Stimulated activated CD8-positive, alpha-beta memory T cell treated with anti-CD3 and anti-CD28 coated beads, Interleukin-15, amount 100 ng/mL, for 24 hours (primary cell): ENCODE measurements at places on chromosomes 7 and 10.

DNA sequence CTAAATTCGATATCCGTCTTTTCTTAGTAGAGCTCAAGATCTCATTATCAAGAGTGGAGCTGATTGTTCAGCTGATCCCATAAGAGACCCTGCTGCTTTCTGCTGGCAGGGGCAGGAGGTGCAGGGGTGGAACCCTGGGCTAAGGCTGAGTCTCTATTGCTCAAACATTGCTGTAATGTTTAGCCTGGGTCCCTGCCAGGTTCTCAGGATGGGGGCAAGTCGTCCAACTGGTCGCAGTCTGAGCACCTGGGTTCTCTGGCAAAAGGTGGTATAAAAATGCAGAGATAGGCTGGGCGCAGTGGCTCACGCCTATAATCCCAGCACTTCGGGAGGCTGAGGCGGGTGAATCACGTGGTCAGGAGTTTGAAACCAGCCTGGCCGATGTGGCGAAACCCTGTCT is 62.0 kb upstream of the NRBF2 start:
- no peak for DNase-seq

DNA sequence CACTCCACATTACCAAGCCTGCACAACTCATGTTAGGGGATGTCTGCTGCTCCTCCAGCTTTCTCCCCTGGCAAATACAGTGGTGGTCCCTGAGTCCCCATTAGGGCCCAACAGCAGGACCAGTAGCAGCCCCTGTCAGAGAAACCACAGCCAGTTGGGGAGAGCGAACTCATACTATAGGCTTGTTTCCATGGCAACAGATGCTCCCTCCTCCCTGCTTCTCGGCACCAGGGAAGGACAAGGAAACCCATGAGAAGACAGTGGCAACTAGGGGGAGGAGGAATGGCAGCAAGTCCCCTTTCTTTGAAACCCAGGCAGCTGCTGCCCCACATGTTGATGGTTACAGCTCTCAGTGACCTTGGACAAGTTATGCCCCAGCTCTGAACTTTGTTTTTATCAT is 326.4 kb downstream of the KCNMA1 start:
- DNase-seq = no peak

- no peak for DNase-seq
Observed at GRCh38 chr10:133088179-133088955, 643 bp downstream of the ADGRA1 start.

DNA sequence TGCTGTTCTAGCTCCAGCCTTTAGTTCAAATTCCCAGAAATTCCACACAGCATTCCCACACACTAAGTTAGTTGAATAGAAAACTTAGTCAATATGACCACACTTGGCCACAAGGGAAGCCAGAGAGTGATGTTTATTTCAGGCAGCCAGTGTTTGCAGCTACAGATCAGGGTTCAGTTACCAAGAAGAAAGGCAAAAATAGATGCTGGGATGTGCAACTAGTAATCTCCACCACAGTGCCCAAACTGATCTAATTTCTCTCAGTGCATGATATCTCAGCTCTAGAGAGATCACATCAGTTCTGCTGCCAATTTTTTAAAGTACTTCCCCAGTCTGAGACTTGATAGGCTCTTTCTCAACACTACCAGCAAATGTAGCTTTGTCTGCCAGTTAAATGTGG is 17.6 kb downstream of the SLF2 start:
- no peak for DNase-seq

DNA sequence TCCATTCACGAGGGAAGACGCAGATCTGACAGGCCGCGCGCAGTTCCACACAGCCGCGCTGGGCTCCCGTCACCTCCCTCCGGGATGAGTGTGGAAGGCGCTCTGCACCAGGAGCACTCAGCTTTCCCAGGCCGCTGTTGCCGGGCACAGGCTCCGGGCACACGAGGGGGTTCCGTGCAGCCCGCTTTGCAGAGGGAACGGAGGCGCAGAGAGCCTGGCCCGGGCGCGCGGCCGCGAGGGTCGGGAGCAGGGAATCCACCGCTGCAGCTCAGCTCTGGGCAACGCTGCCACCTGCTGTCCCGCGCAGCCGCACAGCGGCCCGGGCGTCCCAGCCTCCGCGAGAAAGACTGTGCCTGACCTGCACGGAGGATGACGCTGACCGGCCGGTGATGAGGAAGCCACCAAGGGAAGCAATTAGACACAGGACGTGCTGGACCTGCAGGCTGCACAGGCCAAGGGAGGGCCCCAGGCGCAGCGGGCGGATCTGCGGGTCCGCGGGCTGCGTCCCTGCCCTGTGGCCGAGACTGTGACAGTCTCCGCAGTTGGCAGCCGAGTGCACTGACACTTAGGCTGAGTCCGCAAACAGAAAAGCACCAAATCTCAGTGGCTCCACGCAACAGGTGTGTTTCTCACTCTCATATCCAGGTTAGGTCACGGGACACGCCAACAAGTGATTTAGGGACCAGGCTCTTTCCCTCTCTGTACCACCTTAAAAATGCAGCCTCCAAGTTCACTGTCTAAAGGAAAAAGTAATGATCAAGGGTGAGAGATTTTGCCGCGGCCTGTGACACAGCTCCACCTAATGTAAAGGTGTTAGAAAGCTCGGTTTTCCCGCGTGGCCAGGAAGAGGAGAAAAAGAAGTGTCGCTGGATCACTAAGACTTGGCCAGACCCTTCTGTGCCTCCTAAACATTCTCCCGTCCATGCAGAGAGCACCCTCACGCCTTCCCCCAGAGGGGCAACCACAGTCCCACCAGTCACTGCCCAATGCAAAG is 94.5 kb downstream of the SEC61G start:
- no peak for DNase-seq

DNA sequence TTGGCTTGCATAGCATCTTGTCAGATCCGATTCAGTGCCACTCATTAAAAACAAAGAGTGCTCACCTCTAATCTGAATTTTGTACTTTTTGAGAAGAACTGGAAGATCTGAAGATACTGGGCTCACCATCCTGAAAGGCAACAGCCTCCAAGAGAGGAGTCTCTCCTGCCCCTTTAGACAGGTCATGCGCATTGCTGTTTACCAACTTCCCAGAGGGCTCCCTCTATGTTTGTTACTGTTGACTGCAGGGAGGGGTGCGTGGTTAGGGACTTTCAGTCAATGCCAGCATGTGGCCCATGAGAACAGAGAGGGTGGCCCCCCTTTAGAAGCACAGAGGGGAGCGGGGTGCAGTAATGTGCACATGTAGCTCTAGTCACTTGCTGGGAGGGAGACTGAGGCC is 33.2 kb upstream of the CABCOCO1 start:
- no peak for DNase-seq

GRCh38 chr10:119447823-119448546 is 94.5 kb downstream of the RGS10 start:
- DNase-seq = no peak

DNA sequence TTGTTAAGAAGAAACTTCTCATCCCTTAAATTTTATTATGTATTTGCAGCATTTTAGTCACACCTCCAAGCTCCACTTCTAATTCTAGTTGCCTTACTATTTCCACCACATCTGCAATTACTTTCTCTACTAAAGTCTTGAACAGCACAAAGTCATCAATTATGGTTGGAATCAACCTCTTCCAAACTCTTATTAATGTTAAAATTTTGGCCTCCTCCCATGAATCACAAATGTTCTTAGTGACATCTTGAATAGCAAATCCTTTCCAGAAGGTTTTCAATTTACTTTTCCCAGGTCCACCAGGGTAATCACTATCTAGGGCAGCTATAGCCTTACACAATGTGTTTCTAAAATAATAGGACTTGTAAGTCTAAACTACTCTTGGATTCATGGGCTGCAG is 126.3 kb upstream of the POM121L12 start:
- DNase-seq = no peak

GRCh38 chr10:124282326-124282725 is 136.4 kb downstream of the OAT start:
- no peak for DNase-seq

DNA sequence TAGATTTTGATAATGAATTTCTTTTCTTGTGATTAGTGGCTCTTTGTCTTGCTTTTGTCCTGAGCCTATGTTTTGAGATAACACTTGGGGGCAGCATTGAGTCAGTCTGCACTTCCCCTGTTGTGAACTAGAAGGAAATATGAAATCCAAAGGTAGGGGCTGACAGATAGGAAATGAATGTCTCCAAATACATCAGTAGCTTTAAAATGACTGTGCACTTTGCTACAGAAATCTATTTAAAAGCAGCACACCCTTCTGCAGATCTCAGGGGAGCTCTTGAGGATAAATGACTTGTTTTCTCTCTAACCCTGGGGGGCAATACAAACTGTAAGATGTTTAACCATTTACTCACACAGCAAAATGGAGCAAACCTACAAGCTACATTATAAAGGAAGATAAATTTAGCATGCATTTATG is 176.0 kb upstream of the MYO3A start:
- no peak for DNase-seq

DNA sequence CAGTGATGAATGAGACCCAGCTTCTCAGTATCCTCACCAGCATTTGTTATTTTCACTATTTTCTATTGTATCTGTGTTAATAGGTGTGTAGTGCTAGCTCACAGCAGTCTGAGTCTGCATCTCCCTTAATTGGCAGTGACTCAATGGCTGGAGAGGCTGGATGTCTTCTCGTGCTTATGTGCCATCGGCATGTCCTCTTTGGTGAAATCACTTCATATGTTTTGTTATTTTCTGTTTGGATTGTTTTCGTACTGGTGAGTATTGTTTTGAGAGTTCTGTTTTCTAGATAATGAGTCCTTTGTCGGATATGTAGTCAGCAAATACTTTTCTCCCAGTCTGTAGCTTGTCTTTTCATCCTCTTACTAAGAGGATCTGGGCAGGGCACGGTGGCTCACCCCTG is 66.1 kb downstream of the AMZ1 start:
- DNase-seq = no peak

DNA sequence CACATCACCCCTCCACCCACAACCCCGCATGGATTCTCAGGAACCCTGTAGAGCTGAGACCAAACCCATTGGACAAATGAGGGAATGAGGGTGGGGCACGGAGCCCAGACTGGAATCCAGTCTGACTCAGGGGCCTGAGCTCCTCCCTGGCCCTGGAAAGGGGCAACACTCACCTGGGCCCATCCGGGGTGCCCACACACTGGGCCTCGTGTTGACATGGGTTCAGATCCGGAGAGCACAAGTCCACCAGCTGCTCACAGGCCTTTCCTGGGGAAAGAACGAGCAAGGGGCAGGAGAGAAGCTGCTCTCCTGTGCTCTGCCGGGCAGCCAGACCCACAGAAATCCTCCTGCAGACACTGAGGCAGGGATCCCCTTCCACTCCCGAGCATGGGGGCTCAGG is 172.2 kb downstream of the SLIT1 start:
- no peak for DNase-seq

DNA sequence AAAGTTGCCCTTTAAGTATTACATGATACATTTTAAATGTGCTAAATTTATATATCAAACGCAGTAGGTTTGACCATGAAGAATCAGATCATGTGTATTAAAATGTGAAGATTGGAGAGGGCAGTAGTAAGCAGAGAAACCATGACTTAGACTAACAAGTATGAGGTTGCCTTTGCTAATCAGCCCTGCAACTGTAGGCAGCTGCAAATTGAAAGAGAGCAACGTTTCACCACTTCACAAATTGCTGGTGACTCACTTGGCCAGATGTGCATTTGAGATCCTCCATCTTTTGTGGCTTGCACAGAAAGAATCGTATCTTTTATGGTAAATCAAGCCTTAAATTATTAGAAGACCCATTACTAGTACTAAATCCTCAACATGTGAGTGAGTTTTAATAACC is 10.1 kb upstream of the SEMA3A start:
- no peak for DNase-seq

DNA sequence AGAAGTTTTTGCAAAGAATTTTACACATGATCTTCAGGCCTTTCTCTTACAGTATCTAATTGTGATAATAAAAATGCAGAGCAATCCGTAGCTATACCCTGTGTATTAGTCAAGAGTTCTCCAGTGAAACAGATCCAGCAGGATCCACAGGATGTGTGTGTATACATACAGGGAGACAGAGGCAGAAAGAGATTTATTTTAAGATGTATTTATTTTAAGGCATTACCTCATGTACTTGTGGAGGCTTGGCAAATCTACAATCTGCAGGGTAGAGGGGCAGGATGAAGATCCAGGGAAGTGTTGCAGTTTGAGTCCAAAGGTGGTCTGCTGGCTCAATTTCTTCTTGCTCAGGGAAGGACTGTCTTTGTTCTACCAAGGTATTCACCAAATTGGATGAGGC is 41.7 kb downstream of the ARHGAP12 start:
- no peak for DNase-seq

- no peak for DNase-seq
Observed at GRCh38 chr10:25687521-25687920, 246.5 kb upstream of the MYO3A start.

- DNase-seq = no peak
Observed at GRCh38 chr7:76411626-76412025, 2.1 kb upstream of the SSC4D start.

- no peak for DNase-seq
Observed at GRCh38 chr7:137893143-137893742, 46.5 kb upstream of the DGKI start.

- DNase-seq = peak; percentile 65
Observed at GRCh38 chr10:72260239-72260975, 13.3 kb upstream of the DDIT4 start.

DNA sequence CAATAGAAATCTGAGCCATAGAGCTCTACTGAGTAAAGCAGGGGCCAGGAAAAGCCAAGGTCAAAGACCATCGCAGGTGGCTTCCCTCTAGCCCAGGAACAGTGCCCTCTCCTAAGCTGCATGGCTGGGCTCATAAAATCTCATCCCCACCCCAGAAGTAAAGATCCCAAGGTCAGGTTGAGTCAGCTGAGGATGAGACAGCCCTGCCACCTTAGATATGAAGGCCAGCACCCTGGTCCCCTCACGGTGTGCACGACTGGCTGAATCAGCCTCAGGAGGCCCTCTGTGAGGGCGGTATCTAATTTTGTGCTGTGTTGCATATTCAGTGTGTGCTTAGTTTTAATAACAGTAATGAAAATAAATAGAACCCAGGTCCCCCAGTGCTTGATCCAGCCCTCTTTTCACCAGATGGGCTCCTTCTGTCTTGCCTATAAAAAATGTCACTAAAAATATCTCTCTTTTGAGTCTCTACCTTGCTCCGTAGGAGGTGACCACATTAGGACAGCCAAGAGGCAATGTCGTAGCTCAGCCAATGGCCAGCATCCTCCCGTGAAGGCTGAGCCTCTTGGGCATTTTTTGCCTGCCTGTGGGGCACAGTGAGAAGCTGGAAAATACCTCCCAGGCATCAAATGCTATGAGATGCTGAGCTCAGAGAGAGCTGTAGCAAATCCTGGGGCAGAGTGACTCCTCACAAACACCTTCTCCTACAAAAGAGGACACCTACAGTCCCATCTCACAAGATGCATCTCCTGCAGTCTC is 424.0 kb downstream of the PLXNA4 start:
- DNase-seq = no peak

- no peak for DNase-seq
Observed at GRCh38 chr7:7203813-7204575, 21.6 kb downstream of the C1GALT1 start.

GRCh38 chr10:23015021-23015707 is 80.2 kb upstream of the MSRB2 start:
- no peak for DNase-seq

- DNase-seq = no peak
Observed at GRCh38 chr10:109941236-109941862, 18.0 kb upstream of the XPNPEP1 start.

GRCh38 chr7:44293561-44294324 is 31.7 kb downstream of the CAMK2B start:
- no peak for DNase-seq

GRCh38 chr10:98429320-98430072 is 14.5 kb upstream of the PYROXD2 start:
- DNase-seq = no peak
